ENCODE measurements at places on chromosomes 2 and 18.
A peak's percentile ranks its signal among the peaks of the same experiment; 100 is the strongest.

- DNase-seq: no peak
These were observed 53.2 kb upstream of the ITM2C start for GRCh38 chr2:230811508-230811907.

GRCh38 chr2:158969162-158969714, 798 bp downstream of the TANC1 start:
- no peak for DNase-seq

- DNase-seq: no peak
These were observed 46.8 kb downstream of the RNF138 start for GRCh38 chr18:32138332-32138982.

DNA sequence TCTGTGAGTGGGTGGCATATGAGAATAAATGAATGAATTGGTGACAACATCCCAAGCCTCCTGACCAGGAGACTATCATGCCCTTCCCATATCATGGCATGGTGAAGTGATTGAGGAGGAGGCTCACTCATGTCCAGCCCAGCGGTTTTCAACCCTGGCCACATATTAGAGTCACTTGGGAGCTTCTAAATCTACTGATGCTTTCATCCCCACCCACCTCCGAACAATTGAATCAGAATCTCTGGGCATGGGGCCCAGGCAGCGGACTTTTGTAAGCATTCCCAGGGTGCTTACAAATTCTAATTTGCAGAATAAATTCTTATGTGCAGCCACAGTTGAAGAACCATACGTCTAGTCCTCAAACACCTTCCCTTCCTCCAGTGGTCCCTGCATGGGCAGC, 81.7 kb upstream of the SEC11C start:
- DNase-seq: no peak

DNA sequence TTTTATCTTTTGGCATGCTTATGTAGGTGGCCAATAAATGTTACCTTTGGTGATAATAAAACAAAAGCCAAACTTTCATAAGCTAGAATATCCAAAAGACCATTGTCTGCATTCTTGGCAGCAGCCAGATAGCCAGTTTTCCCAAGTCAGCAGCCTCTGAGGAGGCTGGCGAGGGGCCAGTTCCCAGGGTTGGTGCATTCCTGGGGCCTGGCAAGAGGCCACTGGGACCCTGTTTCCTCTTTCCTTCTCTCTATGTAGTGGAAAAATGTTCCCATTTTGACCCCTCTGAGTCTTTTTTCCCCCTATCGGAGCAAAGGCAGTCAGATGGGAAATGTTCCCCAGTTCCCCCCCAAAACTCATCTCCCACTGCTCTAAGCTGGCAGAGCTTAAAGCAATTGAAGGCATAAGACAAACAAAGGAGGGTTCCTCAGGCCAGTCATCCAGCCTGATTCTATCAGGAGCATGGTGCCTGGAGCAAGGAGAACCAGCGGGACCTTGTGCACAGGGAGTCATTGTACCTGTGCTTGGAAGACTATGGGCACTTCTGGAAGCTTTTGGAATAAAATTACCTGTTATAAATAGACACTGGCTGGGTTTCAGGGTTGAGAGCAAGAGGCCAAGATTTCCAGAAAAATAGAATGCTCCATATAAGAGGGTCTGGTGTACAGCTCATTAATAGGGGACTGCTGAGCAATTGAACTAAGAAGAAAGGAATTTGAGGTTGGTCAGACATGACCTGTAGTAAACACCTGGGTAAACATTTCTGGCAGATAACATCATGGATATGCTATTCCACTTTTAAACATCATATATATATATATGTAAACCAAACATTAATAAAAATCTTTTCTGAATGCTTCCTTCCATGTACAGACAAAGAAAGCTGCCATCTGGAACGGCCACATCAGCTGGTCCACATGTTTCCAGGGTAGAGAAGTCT, 63.4 kb downstream of the NCKAP5 start:
- peak; percentile 7 for DNase-seq

- no peak for DNase-seq
These were observed 68.5 kb downstream of the SPIRE1 start for GRCh38 chr18:12589448-12589847.

DNA sequence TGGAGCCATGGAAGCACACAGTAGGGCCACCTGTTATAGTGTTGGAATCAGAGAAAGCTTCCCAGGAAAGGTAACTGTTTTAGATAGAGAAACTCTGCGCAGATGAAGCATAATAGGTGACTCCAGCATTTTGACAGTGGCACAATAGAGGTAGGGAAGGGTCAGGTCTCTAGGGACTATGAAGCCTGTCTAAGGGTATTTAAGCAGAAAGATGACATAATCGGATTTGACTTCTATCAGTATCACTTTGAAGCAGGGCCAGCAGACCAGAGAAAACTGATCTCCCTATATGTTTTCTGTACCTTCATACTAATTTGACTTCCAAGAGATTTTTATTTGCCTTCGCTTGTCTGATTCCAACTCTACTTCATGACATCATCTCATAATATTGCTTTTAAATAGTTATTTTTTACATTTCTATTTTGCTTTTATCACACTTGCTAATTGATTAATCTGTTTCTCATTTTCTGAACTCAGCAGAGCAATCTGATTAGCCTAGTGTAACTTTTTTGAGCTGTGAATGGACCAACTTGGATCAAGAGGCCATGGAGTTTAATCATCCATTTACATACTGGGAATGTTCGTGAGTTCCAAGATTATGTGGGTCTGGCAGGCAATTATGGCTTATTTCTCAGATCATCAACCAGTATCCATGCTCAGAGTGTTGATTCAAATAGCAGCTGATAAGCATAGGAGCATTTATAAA, 8.4 kb upstream of the HIBCH start:
- DNase-seq: no peak

GRCh38 chr2:235594964-235595363, 101.1 kb downstream of the AGAP1 start:
- no peak for DNase-seq

GRCh38 chr2:112579241-112579640, 5.2 kb upstream of the CHCHD5 start:
- no peak for DNase-seq

Data from T47D (cell line).